Left lung (tissue), 14 donors: ENCODE measurements at places on chromosomes 1 and 21. TPM values are rescaled to one million over a fixed set of nuclear protein-coding genes. Genes with fewer than 3 reads are reported as not detected.

DNA sequence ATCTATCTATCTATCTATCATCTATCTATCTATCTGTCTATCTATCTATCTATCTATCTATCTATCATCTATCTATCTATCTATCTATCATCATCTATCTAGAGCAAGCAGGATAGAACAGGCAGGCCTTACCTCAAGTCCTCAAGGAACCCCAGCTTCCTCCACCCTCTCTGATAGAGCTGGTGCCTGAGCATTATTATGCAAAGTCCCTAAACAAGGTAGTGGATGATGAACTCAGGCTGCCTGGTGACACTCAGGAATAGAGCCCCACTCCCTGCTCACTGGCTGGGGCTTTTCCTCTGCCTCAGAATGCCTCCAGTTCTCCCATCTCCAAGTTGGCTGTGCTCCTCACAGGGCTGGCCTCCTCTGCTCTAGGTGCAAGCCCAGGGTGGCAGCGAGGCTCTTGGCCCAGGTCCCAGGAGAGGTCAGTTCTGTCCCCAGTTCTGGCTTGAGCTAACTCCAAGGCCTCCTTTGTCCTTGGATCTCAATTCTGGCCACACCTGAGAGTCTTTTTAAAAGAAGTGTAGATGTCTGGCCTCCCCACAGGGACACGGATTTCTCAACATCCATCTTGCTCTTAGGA lies 60.2 kb downstream of the PCP4 start:
- H3K27ac ChIP-seq = no peak overlapping the region
- no peak overlapping the region for H3K4me3 ChIP-seq
- no peaks in the 10 kb centered on the region for H3K4me1 ChIP-seq
- DNase-seq = no peak
- H3K36me3 ChIP-seq = no peaks in the 10 kb centered on the region

Gene PYHIN1
- 2.5 TPM for total RNA-seq

Gene DCST1
- not detected for total RNA-seq

GRCh38 chr1:237972186-237972585 lies 81.5 kb upstream of the ZP4 start:
- H3K36me3 ChIP-seq = no peaks in the 10 kb centered on the region
- H3K27me3 ChIP-seq = no peaks in the 10 kb centered on the region
- H3K27ac ChIP-seq = no peak overlapping the region
- no peak overlapping the region for H3K4me3 ChIP-seq
- no peaks in the 10 kb centered on the region for H3K4me1 ChIP-seq

GRCh38 chr1:99139876-99140275 lies 124.4 kb upstream of the PLPPR4 start:
- H3K4me1 ChIP-seq = no peaks in the 10 kb centered on the region
- DNase-seq = no peak
- H3K4me3 ChIP-seq = no peak overlapping the region
- H3K36me3 ChIP-seq = no peaks in the 10 kb centered on the region

DNA sequence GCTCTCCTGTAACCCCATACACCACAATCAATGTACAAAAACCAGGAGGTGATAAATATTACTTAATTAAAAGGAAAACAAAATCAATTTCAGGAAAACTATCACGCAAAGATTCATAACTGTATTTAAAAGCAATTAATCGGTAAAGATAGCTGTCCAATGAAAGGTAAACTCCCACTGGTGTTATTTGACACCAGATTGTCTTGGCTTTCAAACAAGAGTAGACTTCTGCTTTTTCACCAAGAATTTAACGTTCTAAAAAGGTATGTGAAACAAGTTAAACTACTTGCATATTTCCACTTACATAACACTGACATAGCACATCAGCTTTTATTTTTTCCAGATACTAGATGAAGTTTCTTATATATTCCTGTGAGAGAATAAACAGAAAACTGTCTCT lies 3.5 kb downstream of the PLPP3 start:
- no peaks in the 10 kb centered on the region for H3K36me3 ChIP-seq
- no peak for DNase-seq
- H3K4me3 ChIP-seq = peak overlapping the region; percentile 84

Gene CCT3
- 166 TPM for total RNA-seq

DNA sequence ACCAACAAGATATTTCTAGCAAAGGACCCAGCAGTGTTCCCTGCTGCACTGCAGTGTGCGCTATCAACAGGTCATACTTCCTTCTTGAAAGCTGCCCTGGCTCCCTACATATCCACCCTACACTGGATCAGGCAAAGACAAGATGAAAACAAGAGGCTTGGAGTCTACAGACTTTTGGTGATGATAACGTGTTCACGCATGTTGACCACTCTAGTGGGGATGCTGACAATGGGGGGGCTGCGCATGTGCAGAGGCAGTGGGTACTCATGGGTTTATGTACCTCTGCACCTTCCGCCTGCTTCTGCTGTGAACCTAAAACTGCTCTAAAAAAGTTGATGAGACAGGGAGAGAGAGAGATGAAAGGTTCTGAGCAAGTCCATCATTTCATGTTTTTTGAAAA lies 5.5 kb downstream of the ENO1 start:
- H3K4me1 ChIP-seq = peaks cover 76% of the 10 kb centered on the region
- H3K27ac ChIP-seq = peak overlapping the region; percentile 97
- DNase-seq = no peak
- peaks cover 85% of the 10 kb centered on the region for H3K36me3 ChIP-seq
- H3K4me3 ChIP-seq = no peak overlapping the region

- no peak for DNase-seq
- H3K27me3 ChIP-seq = no peaks in the 10 kb centered on the region
- no peaks in the 10 kb centered on the region for H3K36me3 ChIP-seq
- H3K27ac ChIP-seq = peak overlapping the region; percentile 82
Observed at GRCh38 chr1:85550784-85551516, 29.6 kb upstream of the CCN1 start.

- no peaks in the 10 kb centered on the region for H3K27me3 ChIP-seq
- no peak overlapping the region for H3K4me3 ChIP-seq
- DNase-seq = no peak
Observed at GRCh38 chr1:39922251-39922688, 20.6 kb upstream of the MYCL start.

DNA sequence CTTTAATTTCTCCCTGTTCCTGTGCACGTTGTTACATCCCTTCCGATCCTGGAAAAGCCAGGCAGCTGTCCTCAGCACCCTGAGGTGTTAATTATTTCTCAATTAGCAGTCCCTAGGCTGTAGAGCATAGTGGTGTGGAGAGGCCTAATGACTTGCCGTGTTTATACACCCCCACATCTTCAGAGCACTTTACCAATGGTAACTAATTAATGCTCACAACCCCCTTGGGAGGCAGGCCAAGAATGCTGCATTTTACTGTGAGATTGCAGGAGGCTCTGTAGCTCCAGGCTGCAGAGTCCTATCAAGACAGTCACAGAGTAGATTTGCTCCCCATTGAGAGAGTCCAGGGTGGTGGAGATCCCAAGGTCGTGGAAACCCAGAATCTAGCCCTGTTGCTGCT lies 2.4 kb upstream of the PARS2 start:
- H3K27ac ChIP-seq = no peak overlapping the region
- H3K4me1 ChIP-seq = peaks cover 5% of the 10 kb centered on the region
- H3K27me3 ChIP-seq = no peaks in the 10 kb centered on the region
- H3K4me3 ChIP-seq = no peak overlapping the region

DNA sequence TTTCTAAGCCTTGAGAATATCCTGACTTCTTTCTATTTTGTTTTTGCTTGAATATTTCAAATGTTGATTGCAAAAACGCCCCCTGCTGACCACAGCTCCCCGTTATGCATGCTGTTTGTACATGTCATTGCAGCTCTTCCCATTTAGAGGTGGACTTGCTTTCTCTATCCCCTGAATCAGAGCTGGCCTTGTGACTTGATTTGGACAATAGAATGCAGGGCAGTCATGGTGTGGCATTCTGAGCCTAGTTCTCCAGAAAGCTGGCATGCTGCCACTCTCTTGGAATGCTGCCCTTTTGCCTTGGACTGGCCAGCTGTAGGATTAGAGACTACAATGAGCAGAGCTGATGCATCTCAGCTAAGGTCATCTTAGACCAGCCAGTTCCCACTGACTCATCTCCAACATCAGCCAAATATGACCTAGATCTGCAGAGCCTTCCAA lies 1561.5 kb downstream of the MRPL39 start:
- no peak overlapping the region for H3K4me3 ChIP-seq
- H3K27ac ChIP-seq = no peak overlapping the region
- no peaks in the 10 kb centered on the region for H3K4me1 ChIP-seq
- DNase-seq = peak; percentile 46

- no peak overlapping the region for H3K4me3 ChIP-seq
- no peak for DNase-seq
- no peaks in the 10 kb centered on the region for H3K36me3 ChIP-seq
- no peaks in the 10 kb centered on the region for H3K27me3 ChIP-seq
- H3K27ac ChIP-seq = no peak overlapping the region
Observed at GRCh38 chr1:78061825-78062523, 16.2 kb downstream of the GIPC2 start.

Gene TNNT2
- total RNA-seq = 5.0 TPM

Gene CHODL
- 0.37 TPM for total RNA-seq

DNA sequence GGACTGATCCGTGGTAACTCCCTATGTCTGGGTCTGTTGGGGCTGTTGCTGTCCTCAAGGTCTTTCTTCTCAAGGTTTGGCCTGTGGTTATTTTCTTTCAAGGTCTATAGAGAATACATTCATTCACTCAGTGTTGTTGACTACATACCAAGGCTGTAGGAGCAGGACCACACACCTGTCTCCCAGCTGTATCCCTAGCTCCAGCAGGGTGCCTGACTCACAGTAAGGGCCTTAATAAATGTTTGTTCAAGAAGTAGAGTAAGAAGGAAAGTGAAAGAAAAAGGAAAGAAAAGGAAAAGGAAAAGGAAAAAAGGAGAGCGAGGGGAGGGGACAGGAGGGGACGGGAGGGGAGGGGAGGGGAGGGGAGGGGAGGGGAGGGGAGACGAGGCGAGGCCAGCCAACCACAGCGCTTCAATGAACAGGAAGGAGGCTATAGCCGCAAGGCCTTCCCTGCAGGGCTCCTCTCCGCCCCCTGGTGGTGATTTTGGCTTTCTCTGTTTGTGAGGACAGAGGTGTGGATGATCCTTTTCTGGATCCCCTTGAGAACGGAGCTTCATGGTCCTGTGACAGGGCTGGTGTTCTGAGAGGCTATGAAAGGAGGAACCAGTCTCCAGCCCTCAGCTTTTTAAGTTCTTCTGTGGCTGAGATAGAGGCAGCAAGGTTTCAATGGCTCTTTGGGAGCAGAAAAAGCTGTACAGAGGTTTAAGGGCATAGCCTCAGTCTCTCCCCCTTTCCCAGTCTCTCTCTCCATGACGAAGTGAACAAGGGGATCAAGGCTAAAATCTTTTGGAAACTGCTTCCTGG lies 30.6 kb upstream of the LCE5A start:
- no peaks in the 10 kb centered on the region for H3K36me3 ChIP-seq
- no peak overlapping the region for H3K27ac ChIP-seq
- H3K4me1 ChIP-seq = no peaks in the 10 kb centered on the region
- no peaks in the 10 kb centered on the region for H3K27me3 ChIP-seq

DNA sequence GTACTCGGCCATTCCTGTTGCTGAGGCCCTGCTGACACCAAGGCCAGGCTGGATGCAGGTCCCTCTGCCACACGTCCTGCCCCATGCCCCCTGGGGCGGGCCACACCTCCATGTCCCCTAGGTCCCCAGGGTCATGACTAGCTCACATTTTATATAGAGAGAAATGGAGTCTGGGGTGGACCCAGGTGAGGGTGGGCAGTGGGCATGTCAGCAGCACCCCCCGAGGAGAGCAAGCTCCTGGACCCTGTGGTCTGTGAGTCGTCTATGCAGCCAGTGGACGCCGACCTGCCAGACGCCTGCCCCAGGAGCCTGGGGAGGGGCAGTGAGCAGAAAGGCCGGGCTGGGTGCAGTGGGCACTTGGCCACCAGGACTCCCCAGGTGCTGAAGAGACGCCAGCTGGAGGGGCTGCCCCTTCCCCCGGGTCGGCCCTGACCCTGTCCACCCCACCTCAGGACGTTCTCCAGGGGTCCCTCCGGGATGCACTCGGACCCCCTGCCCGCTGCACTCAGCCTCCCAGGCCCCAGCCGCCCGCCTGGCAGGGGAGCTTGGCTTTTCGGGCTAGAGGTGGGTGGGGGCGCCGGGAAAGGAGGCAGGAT lies 15.9 kb downstream of the SAMD11 start:
- no peak for DNase-seq
- no peak overlapping the region for H3K27ac ChIP-seq
- peaks cover 22% of the 10 kb centered on the region for H3K4me1 ChIP-seq
- no peaks in the 10 kb centered on the region for H3K36me3 ChIP-seq
- no peak overlapping the region for H3K4me3 ChIP-seq

DNA sequence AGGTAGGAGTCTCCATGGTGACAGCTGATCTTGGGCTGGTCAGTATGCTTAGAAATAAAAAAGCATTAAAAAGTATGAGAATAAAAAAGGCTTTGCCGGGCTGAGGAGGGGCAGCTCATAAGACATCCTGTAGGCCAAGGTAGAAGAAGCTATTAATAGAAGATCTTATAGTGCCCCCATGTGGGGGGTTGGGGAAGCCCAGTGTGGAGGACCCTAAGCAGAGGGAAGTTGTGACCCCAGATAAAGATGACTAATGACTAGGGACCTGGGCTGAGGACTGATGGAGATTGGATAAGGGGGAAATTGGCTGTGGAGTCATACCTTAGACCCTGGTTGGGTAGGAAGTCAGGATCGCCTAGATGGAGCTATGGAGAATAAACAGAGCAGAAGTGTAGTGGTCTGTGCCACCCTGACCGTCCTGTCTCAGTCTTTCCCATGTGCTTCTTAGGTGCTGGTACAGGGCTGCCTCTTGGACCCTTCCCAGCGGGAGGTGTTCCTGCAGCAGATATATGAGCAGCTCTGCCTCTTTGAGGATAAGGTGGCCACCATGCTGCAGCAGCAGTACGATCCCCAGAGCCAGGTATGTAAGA lies 25.0 kb downstream of the SZT2 start:
- no peaks in the 10 kb centered on the region for H3K27me3 ChIP-seq
- H3K4me1 ChIP-seq = no peaks in the 10 kb centered on the region
- H3K36me3 ChIP-seq = peaks cover 67% of the 10 kb centered on the region
- no peak overlapping the region for H3K4me3 ChIP-seq
- no peak overlapping the region for H3K27ac ChIP-seq

Gene LINGO4
- total RNA-seq = 0.06 TPM
